ENCODE measurements at places on chromosomes 4 and X.

DNA sequence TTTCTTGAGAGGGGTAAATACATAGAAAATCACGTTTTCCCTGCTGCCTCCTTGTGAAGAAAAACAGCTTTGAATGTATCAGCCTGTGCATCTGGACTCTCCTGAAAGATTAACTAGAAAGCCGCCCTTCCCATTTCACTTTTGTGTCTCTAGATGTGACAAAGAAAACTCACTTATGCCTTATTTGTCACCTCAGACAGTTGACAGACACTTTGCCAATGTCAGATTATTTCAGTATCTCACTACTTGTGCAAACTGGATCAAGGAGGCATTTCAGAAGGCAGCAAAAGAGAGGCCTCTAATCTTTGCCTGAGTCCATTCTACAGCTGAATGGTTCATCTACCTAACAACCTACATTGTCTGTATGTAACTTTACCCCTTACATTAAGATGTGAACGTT, 754.9 kb downstream of the RPA4 start:
- DNase-seq = no peak

DNA sequence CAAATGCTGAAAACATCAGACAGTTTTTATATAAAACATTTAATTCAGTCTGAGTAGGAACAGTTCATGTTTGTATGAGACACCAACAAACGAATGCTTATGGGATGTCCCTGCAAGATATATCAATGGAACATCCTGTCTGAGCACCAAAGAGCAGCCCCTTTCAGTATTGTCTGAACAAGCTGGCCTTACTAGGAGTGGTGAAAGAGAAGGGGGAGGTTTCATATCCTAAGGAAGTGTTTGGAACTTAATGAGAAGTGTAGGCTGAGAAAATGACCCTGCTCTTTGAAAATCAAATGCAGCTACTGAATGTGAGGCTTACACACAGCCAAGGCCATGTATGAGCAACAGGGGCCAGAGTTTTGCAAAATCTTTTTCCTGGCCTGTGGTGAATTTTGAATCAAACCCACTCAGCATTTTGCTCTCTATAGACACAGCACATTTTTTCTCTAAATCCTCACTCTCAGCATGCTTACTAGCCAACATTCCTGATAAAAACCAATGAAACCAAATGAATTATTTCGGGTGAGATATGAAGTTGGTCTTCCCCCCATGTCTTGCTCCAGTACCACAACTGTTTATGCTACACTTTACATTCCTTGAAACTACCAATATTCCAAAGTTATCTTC, 119.4 kb downstream of the LUZP4 start:
- no peak for DNase-seq

- no peak for DNase-seq
These were observed 44.5 kb downstream of the SEPTIN11 start for GRCh38 chr4:76993787-76994641.

DNA sequence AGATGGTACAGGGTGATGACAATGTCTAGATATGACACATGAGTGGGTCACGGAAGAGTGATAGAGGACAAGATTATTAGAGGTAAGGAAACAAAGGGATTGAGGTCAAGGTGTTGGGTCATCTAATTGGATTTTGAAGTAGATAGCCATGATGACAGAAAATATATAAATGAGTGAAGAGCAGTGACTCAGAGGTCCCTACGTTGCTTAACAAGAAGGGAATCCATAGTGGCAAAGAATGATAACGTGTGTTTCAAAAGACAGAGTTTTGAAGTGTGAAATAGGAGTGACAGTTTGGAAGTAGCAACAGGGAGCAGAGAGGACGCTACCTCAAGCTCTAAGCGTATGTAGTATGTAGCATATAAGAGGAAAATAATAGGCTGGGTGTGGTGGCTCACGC, 22.2 kb upstream of the CAMK2D start:
- no peak for DNase-seq

- DNase-seq = no peak
These were observed 513.6 kb upstream of the PITX2 start for GRCh38 chr4:111136438-111136837.

DNA sequence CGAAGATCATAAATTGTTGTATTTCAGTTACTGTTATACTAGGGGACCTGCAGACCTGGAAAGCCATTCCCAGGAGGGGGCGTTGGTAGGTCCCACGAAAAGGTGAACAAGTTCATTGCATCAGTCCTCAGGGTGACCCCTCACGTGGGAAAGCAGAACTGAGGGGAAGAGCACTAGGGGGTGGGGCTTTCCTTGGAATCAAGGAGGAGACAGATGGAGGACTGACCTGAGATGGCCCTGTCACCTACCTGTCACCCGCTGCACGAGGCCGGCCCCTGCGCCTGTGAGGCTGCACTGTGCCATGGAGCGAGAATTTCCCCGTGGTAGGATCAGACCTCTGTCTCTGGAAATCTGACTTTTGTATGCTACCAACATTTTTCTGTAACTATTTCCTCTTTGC, 41.8 kb upstream of the CLDN24 start:
- no peak for DNase-seq

DNA sequence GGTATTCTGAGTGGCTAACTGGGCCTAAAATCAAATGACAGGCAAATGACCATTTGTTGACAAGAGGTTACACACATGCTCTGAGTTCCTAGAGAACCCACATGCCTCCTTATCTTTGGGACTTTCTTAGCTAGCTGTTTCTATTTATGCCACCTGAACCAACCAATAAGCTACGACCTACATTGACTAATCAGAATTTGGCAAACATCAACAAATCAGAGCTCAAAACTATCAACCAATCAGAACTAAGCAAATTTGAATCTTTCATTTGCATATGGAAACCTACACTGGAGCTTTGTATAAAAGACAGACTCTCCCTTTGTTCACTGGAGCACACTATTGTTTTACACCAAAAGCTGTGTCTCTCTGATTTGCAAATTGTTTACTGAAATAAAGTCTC, 192.0 kb downstream of the CXXC4 start:
- no peak for DNase-seq

DNA sequence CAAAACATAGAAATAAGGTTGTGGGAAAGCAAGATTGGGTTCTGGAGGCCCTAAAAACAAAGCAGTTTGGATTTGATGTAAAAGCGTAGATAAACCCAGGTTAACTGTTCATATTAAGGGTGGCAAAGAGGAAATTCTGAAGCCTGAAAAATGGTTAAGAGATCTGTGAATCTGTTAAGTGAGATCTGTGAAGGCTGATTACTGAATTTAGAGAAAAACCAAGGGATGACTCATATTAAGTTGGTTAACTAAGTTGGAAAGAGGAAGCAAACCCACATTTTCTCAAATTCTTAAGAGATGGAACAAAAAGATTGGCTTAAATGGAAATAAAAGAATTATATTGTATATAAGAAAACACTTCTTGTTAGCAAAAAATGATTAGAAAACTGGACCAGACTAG, 22.8 kb downstream of the GPAT3 start:
- no peak for DNase-seq

GRCh38 chr4:155952501-155952901, 1.2 kb downstream of the CTSO start:
- no peak for DNase-seq

GRCh38 chrX:46200413-46200812, 344.8 kb downstream of the ZNF674 start:
- DNase-seq = no peak

- no peak for DNase-seq
These were observed 64.6 kb downstream of the KDM6A start for GRCh38 chrX:44937606-44938005.

DNA sequence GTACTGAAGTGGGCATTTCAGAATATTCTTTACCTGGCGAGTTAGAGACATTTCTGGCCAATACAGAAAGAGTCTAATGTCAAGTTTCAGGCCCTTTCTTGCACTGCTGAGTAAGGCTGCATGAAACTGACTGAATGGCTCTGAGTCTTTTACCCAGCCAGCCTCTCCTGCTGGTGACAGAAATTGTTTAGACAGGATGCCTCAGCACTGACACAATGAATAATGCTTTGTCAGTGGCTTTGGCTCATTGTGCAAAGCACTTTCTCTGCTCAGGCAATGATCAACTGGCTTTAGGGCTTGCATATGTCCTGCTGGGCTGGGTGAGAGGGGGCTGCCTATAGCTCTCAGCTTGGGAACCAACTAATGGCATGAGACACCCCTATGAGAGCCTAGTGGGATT, 45.5 kb downstream of the CLNK start:
- DNase-seq = no peak

GRCh38 chr4:3390288-3390811, 51.4 kb upstream of the HGFAC start:
- no peak for DNase-seq

GRCh38 chr4:86272669-86273068, 87.2 kb downstream of the MAPK10 start:
- DNase-seq = no peak

DNA sequence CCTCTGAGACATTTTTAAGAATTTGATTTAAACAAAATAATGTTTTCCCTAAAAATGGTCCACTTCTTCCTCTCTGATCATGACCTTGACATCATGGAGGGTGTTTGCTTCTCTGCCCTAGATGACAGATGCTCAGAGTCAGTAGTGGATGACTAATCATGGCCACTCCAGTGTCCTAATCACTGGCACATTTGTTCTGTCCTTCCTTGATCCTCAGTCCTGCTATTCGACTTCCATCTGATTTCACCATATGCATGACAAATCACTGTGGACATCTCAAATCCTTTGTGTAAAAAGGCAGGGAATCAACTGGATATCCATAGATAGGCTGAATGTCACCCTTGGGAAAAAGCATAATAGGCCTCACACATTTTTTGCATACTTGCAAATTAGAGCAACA, 9.0 kb downstream of the CRMP1 start:
- no peak for DNase-seq

DNA sequence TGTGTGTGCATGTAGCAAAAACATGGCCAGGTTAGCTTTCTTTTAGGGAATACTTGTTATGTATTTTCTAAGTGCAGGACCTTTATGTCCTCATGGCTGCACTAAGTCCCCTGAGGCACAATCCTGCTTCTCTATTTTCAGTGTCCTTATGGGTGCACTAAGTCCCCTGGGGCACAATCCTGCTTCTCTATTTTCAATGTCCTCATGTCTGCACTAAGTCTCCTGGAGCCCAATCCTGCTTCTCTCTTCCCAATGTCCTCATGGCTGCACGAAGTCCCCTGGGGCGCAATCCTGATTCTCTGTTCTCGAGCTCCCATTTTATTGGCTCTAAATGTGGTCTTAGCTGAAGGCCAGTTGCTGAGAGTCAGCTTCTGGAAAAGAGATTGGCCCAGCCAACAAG, 49.7 kb upstream of the GPRIN3 start:
- DNase-seq = no peak

- no peak for DNase-seq
These were observed 1381.5 kb upstream of the AGA start for GRCh38 chr4:178823673-178824295.

DNA sequence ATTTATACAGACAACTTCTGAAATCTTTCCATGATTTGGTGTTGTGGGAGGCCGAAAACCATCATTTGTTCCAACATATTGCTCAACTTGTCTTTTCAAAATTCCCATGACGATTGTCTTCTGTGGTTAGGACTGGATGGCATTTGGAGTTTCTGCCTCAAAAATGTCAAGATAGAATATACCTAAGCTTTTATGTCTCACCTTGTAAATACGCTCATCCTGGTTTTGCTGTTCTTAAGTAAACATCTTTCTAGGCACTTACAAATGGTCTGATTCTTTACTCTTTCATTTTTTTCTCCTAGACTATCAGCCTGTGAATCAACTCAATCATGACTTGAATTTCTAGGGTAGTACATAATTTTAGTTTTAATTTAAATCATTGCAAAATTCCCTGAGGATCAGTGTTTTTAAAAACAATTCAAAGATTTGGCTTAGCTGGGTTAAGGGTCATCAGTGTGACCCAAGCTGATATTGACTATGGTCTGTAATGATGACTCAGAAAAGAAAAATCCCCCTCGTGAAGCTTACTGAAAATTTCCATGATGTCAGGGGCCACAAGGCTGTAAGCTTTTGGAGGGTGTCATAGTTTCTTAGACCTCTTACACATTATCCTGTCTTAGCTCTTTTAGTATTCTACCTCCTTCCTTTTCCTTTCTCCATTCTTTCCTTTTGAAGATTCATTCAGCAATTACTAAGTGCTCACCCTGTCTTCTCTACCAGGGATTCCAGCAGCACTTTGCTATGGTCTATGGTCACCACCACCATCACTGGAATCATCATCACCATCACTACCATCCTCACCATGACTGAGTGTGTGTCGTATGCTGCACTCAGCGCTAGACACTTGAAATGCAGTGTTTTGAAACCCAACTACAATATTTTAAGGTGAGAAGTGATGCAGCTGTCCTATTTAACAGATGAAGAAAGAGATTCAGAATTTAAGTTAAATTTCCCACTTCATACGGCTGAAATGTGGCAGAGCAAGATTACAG, 124.4 kb downstream of the CPE start:
- no peak for DNase-seq

DNA sequence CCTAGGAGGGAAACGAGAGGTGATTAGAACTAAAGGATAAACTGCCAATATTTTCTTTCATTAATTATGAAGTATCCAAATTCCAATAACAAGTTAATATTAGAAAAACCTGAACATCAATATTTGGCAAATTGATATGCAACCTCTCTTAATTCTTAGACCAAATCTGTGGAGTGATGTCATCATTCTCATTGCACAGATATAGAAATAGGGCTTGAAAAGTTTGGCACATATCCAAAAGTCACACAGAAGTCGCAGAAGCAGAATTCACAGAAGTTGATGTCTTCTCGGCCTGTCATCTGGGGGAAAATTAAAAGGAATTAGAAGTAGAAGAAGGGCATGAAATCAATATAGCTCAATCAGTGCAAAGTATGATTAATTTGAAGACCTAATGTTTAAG, 36.9 kb downstream of the ENPEP start:
- no peak for DNase-seq

GRCh38 chr4:6819295-6819694, 36.8 kb downstream of the KIAA0232 start:
- no peak for DNase-seq

- no peak for DNase-seq
These were observed 753.5 kb upstream of the PABPC4L start for GRCh38 chr4:134955059-134955458.

DNA sequence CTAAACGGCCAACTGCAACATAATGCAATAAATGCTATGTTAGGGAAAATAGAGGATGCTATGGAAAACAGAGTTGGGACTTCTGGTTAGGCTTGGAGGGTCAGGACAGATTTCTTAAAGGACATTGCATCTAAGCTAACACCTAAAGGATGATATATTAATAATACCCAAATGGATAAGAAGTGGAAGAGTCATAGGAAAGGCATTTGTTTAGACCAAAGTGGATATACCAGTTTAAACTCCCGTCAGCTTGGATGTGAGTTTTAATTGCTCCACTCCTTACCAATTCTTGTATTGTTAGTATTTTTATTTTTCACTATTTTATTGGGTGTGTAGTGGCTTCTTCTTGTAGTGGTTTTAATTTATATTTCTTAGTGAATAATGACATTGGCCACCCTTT, 93.9 kb downstream of the PTPN13 start:
- DNase-seq = no peak

GRCh38 chrX:14027036-14027435, 2.7 kb downstream of the GEMIN8 start:
- peak; percentile 75 for DNase-seq

DNA sequence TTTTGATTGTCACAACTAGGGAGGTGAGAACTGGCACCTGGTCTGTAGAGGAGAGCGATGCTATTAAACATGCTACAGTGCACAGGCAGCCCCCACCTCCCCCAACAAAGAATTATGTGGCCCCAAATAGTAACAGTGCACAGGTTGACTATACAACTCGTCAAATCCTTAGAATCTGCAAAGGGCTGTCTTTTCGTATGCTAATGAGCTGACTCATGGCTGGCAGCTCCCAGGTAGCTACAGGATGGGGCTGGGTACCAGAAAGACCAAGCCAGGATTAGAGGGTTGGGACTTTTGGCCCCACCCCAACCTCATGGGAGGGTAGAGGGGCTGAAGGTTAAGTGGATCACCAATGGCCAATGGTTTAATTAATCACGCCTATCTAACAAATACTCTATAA, 104.7 kb upstream of the SORBS2 start:
- DNase-seq = no peak

Data from substantia nigra (tissue), 51 donors.